ENCODE measurements at places on chromosomes 2 and 18. TPM values are rescaled to one million over a fixed set of nuclear protein-coding genes. Genes with fewer than 3 reads are reported as not detected.

Gene LRRTM4
- total RNA-seq: 0.42 TPM

Gene MSTN
- total RNA-seq: 0.26 TPM

Gene GPR39
- total RNA-seq: 13.2 TPM

Gene BOLL
- not detected for total RNA-seq

Gene DAPL1
- total RNA-seq: 13.0 TPM

Gene NEURL3
- total RNA-seq: 0.70 TPM

Gene RPIA
- 21.7 TPM for total RNA-seq

Gene AQP12A
- total RNA-seq: not detected

Gene KATNAL2
- total RNA-seq: 3.5 TPM

Measured in ureter (tissue), 1 donor.